ENCODE measurements at places on chromosomes 7 and 10. TPM values are rescaled to one million over a fixed set of nuclear protein-coding genes. Genes with fewer than 3 reads are reported as not detected.

Gene UTF1
- total RNA-seq, result not detected

Gene HOXA3
- total RNA-seq, result 92.8 TPM

Gene KMT2E
- 75.6 TPM for total RNA-seq

Gene TCF7L2
- 25.1 TPM for total RNA-seq

Gene PIP
- total RNA-seq, result not detected

Gene ANKRD61
- 0.31 TPM for total RNA-seq

Gene MKX
- 0.36 TPM for total RNA-seq

- DNase-seq, result no peak
Measured at GRCh38 chr10:101001659-101002035, 2.0 kb downstream of the LZTS2 start.

DNA sequence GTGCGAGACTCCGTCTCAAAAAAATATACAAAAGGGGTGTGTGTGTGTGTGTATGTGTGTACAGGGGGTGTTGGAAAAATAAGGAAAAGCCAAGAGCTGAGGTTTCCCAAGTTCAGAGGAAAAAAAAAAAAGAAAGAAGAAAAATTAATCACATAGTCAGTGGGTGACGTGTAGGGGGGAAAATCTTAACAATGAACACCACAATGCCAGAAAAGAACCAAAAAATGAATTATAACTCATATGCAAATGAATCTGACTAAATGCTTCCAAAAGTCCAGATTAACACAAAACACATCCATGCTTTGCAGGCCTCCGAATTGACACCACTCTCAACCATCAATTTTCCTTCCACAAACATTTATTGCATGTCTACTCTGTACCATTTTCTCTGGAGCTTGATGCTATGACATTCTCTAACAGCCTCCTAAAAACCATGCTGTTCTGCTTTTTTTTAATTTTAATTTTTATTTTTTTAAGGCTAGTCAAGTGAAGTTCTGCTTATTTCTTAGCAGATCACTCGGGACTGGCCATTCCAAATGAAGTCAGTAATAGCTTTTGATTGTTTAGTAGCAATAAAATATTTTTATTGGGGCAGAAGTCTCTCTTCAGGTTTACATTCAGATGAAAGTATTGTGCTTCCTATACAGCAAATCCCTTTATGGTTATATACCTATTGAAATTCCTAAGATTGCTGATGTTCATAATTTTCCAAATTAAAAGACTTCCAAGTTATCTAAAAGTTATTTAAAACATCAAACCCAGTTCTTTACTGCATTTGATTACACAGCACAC lies 133.8 kb downstream of the CNOT4 start:
- DNase-seq, result no peak

DNA sequence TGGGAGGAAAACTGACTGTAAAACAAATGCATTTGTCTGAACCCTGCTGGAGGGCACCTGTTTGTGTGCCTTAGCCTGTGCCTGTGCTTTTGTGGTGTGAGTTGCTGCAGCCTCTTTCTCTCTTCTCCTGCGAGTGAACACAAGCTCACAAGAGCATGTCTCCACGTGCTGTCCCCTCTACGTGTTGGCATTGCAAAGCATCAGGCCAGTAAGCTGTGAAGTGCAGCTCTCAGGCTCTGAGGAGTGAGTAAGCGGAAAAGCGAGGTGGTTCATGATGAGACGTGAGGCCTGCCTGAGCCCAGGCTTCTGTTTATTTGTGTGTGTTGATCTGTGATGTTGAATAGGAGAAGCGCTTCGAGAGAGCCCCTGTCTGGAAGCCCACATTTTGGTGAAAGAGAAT lies 85.6 kb upstream of the PDCD4 start:
- DNase-seq, result no peak

- no peak for DNase-seq
Measured at GRCh38 chr10:26087666-26088065, 128.9 kb upstream of the GAD2 start.

DNA sequence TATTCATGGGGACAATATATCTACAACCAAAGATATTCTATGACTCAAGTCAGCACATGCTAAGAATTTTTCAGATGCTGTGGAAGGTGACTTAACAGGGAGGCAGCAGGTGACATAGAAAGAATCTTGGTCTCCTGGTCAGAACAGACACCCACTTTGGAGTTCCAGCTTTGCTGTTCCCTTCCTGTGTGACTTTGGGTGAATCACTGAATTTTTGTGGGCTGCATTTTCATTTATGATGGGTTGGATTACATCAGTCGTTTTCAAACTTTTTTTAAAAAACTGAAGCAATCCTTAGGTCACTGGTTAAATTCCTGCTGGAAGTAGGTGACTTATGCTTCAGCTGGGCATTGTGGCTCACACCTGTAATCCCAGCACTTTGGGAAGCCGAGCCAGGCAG lies 24.9 kb downstream of the RGR start:
- DNase-seq, result no peak

DNA sequence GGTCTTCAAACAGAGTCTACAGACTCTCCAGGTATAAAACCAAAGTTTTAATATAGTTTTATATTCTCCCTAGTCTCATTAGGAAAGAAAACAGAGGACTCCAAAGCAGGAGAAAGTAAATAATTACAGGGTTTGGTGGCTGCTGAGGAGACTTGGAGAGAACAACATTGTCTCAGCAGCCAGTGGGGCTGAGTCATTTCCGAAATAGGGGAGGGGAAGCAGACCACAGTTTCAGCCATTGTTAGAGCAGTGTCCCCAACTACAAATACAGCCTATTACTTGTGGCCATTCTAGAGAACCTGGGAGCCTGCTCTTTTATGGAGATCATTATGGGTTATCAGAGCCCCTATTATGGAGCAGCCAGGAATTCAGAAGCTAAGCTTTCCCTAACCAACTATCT lies 44.2 kb upstream of the A1CF start:
- no peak for DNase-seq

- no peak for DNase-seq
Measured at GRCh38 chr7:116572036-116572435, 47.2 kb downstream of the CAV1 start.

- DNase-seq, result no peak
Measured at GRCh38 chr10:55398497-55398882, 597.5 kb upstream of the PCDH15 start.
